ENCODE measurements at places on chromosomes 16 and 17.
A peak's percentile ranks its signal among the peaks of the same experiment; 100 is the strongest.

GRCh38 chr17:47352848-47353247 lies 29.1 kb downstream of the EFCAB13 start:
- DNase-seq = no peak

GRCh38 chr17:7477392-7478275 lies 1.8 kb downstream of the ZBTB4 start:
- no peak for DNase-seq

- DNase-seq = no peak
Measured at GRCh38 chr17:76956846-76957540, 88.8 kb downstream of the MGAT5B start.

GRCh38 chr16:3770530-3770929 lies 53.2 kb upstream of the TRAP1 start:
- DNase-seq = no peak

DNA sequence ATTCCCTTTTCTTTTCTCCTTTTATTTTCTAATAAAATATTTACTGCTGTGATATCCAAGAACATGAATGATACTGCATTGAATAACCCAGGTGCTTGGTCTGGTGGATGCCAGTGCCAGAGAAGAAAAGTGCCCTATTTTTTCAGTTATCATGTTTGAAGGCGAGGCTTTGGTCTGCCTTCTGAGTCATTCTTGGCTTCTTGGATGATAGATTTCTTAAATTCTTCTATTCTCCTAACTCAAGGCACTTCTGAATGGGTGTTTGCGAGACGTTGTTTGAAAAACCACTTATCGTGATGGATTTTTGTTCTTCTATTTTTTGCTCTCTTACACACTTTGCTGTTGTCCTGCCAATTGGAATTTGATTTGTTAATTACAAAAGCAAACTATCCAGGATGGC lies 66.7 kb downstream of the FTO start:
- DNase-seq = no peak

DNA sequence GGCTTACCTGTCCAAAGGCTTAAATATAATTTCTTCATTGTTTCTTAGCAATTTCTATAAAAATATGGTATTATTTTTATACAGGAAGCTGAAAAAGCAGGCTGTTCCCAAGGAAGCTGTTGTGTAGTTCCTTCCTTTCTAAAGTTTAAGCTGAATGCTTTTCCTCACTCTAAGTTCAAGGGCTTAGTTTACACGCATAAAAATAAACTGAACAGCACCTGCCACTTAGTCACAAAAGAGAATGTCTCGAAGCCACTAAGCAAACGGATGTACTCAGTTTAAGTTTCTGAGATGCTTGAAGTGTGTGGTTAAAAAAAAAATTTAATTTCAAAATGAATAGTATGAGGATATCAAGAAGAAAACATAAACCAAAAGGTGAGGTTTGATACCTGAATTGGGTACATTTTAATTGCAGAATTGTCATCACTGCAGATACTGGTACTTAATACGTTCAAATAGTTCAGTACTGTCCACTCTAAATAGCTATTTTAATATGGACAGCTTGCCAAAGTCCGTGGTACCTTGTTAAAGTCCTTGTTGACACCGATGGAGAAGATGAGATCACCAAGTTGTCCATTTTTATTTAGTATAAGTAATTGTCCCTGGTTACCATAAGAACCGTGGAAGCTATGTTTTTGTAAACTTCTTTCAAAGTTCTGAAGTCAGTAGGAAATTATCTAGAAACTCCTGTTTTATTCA lies 38.1 kb downstream of the MRTFB start:
- no peak for DNase-seq

GRCh38 chr17:8695916-8696415 lies 48.7 kb downstream of the CCDC42 start:
- no peak for DNase-seq

DNA sequence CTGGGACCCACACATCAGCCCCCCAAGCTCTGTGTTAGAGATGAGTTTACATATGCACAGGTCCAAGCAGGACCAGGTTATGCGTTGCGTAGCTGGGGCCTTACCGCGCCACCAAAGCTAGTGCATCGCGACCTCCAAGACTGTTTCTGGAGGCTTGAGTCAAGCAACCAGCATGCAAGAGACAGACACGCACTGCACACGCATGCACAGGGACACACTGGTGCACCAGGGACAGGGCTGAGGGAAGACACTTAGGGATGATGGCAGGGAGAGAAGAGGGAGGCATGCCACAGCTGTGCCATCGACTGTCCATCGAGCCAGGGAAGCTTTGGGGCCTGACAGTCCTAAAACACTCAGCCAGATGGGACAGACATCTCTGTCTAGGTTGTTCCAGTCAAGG lies 72.8 kb downstream of the MYH11 start:
- no peak for DNase-seq

- DNase-seq = no peak
Measured at GRCh38 chr17:68973098-68973846, 18.1 kb upstream of the ABCA8 start.

- no peak for DNase-seq
Measured at GRCh38 chr17:78954684-78955083, 25.0 kb downstream of the LGALS3BP start.

GRCh38 chr17:8776881-8777280 lies 18.5 kb upstream of the SPDYE4 start:
- DNase-seq = no peak

- peak; percentile 49 for DNase-seq
Measured at GRCh38 chr17:42438600-42439567, 15.8 kb upstream of the CAVIN1 start.

DNA sequence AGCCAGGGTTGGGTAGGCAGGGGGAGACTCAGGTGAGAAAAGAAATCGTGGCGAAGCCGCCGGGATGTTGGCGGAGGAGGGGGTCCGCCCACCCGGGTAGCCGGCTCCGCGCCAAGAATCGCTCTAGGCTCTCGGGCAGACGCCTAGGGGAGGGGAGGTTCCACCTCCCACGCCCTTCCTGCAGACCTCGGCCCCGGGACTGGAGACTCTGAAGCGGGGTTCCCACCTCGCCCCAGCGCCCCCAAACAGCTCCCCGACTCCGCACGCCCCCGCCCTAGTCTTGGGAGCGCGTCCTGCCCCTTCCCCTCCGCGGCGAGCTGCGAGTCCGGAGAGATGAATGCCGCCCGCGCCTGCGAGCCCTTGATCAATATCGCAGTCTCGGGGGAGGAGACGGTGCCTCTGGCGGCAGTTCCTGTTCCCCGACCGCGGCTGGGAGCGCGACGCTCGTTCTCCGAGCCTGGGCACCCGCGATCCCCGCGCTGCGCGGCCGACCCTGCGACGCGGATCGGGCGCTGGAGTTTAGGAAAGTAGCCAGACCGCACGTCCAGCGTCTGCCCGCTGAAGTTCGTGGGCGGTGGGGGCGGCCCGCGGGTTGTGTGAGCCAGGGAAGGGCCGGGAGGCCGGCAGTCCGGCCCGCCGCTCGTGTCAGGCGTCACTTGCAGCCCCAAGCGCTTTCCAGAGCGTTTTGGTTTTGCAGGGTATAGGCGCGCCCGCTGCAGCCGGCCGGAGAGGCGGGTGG lies 790 bp downstream of the CRHR1 start:
- DNase-seq = no peak

DNA sequence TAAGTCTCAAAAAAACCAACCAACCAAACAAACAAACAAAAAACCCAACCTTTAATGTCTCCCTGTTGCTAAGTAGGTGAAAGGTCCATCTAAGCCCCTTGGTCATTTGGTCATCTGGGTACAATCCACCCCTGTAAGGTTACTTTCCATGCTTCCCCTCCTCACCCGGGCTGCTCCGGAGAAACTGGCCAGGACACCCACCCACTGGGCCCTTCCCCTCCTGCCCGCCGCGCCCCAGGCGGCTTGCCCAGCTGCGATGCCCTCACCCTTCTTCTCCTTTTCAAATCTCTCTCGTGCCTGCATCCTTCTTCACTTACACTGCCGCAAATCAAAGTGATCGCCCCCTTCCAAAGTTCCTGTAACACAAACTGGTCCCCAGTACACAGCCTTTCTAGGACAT lies 2.0 kb downstream of the NTAN1 start:
- DNase-seq = no peak

GRCh38 chr16:52592778-52593177 lies 45.8 kb upstream of the TOX3 start:
- DNase-seq = no peak

GRCh38 chr17:17075125-17075781 lies 33.0 kb downstream of the MPRIP start:
- peak; percentile 21 for DNase-seq

- DNase-seq = no peak
Measured at GRCh38 chr17:55308613-55309391, 44.0 kb downstream of the HLF start.

DNA sequence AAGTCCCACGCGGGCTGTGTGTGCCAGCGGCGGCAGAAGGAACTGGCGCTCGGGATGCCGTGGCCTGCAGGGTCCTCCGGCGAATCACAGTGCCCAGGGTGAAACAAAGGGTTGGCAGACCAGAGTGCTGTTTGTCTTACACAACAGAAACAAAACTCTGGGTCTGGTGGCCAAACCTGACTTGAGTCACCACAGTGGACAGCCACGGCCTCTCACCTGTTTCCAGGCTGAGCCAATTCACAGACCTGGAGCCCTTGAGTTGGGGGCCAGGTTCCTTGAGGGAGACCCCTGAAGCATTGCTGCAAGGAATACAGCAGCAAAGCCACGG lies 2.1 kb upstream of the CHMP6 start:
- no peak for DNase-seq

GRCh38 chr16:83501481-83501880 lies 306.3 kb upstream of the HSBP1 start:
- no peak for DNase-seq

GRCh38 chr16:67236563-67237395 lies 9.8 kb downstream of the TMEM208 start:
- peak; percentile 91 for DNase-seq

DNA sequence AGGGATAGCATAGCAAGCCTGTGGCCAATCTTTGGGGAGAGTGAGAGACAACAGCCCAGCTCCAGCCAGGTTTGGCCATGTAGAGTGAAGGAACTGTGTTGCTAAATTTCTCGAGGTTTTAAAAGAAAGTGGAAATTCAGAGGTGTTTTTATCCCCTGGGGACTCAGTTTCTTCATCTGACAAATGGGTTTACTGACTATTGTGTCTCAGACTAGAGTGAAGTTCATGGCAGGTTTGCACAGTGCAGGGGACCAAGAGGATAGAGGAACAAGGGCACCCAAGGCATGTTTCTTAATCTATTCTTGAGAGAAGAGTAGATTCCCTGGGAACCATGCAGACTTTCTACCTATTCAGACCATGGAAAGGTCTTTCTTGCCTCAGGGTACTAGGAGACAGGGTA lies 555.8 kb upstream of the C16orf82 start:
- DNase-seq = no peak

DNA sequence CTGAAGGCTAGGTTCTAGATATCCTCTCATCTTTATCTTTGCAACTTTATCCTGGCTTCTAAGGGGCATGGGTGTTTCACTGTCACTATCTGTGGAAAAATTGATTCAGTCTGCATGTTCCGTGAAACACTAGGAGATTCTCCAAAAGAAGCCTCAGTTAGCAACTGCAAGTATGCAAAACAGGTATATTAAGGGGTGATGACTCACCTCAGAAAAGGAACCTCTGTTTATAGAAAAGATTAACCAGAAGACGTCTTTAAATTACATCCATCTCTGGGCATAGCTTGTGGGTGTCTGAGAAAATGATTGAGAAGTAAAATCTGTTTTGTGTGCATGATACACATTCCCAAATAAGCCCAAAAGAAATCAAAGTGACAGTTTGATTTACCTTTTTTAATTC lies 353.8 kb upstream of the HSBP1 start:
- DNase-seq = no peak

DNA sequence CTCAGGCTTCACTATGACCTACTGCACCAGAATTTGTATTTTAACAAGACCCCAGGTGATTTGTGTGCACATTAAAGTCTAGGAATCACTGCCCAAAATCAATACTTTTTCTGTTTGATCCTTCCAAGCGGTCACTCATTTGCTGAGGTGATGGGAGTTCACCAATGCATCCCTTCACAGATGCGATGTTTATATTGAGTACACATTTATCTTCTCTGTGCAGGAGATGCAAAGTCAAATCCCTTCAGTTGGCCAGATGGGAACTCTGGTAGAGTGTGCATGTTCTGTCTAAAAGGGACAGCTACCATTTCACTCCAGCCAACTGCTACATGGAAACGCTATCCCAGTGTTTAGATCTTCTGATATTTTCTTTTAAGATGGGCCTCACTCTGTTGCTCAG lies 122.6 kb upstream of the HS3ST2 start:
- DNase-seq = no peak

DNA sequence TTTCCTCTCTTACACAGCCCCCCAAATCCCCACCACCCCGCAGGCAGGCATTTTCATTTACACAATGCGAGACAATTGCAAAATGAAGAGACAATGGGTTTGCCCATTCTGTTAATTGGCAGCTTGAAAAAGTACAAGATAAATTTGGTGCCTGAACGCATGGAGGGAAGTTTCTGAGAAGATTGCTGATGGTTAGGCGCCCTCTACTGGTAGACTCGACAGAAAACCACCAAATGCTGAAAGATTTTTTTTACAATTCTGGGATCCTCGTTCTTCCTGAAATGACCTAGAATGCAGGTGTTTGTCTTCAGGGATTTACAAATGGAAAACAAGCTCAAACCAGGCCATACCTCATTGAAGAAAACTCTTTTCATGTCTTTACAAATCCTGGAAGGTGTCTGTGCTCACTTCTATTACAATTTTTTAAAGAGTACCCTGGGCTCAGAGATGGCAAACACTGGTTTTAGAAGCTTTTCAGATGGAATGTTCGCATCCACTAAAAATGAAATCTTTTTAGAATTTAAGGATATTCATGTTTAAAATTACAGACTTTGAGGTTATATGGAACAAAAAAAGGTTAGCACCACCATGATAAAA lies 338.5 kb downstream of the PMP22 start:
- peak; percentile 65 for DNase-seq

DNA sequence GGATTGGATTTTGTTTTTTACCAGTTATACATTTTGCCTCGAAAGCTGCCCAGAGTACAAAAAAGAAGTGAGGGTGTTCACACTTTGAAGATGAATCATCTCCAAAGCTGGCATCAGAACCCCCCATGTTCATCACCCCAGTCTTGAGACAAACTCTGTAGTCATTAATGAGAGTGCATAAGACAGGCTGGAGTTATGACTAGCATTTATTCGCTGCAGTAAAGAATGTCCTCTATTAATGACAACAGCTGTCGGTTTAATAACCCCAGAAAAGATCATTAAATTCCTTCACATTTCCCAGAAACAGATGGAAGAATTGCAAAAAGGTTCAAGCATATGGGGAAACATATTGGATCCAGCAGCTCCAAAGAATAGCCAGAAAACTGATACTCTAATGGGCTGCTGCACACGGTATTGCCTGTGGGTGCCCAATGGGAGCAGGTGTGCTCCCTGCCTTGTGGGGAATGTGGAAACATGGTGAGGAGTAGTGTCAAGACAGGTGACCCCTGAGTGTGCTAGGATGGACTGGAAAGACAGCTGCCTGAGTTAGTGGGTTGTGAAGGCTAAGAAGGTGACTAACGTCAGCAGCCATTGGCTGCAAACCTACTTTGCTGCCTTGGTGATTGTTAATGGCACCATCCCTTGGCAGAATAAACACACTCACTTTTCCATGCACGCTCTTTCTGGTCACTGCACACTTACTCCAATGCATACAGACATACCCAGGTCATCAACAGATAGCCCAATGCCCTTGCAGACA lies 81.9 kb downstream of the AIPL1 start:
- no peak for DNase-seq

- DNase-seq = no peak
Measured at GRCh38 chr17:28887871-28888471, 9.6 kb downstream of the FLOT2 start.
